ENCODE measurements at places on chromosomes 16 and 17. TPM values are rescaled to one million over a fixed set of nuclear protein-coding genes. Genes with fewer than 3 reads are reported as not detected.

DNA sequence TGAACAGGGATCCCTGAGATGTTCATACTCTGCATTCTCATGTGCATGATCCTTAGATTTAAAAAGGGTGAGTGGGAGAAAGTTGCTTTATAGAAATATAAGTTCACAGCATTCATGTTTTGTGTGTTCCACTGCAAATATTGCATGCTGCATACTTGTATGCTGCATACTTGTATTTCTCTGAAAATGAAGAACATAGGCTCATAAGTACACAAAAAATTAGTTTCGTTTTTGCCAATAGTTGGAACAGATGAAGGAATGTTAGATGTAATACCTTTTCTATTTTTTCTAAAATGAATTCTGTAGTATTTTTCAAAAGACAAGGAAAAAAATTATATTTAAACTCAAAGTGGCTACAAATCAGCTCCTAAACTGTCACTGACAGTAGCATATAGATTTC, 79.0 kb downstream of the NFAT5 start:
- DNase-seq = no peak

DNA sequence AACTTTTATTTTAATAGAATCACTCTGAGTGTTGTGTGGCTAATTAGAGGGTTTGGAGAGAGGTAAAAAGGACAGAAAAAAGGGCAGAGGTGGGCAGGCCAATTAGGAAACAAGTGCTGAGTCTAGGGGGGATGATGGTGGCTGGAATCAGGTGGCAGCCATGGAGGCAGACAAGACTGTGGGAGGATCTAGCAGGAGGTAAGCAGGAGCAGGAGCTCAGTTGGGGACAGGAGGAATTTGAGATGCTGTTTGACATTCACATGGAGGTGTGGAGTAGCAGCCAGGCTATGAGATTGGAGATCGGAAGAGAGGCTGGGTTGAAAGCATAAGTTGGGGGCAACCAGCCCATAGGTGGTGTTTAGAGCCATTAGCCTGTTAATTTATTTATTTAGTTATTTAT, 3.7 kb upstream of the MT4 start:
- DNase-seq = no peak

DNA sequence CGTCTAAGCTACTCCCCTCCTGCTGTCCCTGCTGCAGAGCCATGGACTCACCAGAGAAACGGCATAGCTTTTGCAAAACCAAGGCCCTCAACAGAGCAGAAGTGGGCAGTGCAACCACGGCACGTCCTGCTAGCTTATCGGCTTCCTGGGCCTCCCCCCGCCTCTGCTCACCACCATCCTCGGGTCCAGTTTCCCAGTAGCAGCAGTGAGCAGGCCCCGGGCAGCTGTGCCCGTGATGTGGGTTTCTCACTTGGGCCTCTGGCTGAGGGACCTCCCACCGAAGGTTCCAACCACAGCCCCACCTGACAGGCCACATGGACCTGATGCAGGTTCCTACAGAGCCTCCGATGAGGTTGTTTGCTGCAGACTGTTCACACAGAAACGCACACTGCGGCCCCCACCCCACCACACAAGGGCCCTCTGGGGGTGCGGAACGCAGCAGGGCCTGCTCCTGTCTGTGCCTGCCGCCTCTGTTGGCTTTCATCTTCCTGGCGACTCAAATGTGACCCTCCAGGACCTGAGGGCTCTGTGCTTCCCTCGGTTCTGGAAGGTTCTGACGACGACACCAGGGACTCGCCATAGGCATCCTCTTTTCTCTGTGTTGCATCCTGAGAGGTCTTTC, 24.8 kb downstream of the PDIA2 start:
- DNase-seq = no peak

DNA sequence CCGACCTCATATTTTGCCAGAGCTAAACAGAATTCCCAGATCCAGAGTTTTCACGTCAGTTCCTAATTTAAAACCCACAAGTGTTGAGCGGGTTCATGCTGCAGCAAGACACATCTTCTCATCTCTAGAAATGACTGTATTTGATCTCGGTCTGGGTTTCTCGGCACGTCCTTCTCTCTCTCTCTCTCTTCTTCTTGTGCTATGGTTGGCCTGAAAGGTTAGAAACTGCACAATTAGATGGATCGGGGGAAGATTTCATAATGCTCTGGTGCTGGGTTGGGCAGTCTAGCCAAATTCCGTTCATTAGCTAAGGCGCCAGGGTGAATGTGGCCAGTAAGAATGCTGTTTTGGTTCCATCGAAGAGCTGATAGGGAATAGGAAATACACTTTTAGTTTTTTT, 158.9 kb upstream of the NOG start:
- no peak for DNase-seq

DNA sequence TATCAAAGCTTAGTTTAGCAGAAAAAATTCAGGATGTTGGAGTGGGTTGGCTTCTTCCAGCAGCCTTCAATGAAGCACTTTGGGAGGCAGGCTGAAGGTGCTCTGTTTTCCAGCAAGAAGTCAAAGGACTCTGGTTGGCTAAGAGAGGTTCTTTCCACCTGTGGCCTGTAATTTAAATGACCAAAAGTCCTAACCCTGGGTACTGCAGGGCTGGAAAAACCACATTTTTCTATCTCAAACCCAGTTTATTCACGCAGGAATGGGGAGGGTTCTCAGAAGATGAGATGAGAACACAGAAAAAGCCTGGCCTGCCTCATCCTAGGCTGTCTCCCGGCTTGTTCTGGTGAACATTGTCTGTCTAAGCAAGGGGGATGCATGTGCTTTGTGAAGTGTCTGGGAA, 68.6 kb upstream of the ZFHX3 start:
- DNase-seq = no peak

Gene KRT12
- total RNA-seq = not detected
